ENCODE measurements at places on chromosomes 5 and 9.

DNA sequence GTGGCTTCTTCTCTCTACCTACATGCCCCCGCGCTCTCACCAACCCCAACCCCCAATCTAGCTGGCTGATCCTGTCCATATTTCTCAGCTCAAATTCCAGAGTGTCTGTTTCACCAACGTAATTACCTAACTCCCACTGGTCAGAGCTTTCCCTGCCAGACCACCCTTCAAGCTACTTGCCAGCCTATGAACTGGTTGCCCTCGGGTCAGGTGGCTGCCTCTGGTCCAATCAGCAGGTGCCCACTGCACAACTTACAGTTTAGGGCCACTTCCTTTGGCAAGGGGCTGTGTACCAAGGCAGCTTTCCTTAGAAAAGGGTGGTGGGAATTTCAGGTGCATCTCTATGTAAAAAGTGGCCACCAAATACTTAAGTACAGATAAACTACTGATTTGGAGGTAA is 92.2 kb upstream of the SLC30A5 start:
- no peak for DNase-seq

DNA sequence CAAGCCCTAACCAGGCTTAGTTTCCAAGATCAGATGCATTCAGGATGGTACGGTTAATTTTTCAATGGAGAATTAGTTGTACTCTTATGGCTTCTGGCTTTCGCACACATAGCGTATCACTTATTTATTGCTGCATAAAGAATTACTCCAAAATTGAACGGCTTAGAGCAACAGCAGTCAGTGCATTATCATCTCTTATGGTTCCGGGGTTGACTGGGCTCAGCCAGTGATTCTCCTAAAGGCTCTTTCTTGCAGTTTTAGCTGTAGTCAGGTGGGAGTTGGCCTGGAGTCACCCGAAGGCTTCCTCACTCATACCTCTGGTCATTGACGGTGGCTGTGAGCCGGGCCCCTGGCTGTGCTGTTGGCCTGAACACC is 595 bp upstream of the GRHPR start:
- DNase-seq, result no peak

DNA sequence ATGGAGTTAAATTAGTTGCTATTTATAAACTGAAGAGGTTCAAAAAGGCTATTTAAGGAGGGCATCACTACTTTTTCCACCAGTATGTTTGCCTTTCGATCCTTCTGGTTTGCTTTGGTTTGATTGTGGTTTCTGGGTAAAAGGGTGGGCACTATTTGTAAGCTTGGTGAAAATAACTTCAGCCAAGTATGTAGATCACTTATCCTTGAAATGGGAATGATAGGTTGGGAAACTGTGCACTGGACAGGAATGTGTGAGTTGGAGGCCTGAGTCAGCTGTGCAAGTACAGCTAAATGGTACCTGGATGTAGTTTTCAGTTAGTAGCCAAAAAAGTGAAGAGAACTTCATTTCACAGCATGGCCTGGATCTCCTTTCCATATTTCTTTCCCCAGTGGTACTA is 466.2 kb downstream of the ENC1 start:
- DNase-seq, result no peak

GRCh38 chr9:82526577-82526976 is 536.4 kb downstream of the RASEF start:
- DNase-seq, result no peak

- no peak for DNase-seq
These were observed 69.0 kb upstream of the GRAMD2B start for GRCh38 chr5:126354012-126354857.

DNA sequence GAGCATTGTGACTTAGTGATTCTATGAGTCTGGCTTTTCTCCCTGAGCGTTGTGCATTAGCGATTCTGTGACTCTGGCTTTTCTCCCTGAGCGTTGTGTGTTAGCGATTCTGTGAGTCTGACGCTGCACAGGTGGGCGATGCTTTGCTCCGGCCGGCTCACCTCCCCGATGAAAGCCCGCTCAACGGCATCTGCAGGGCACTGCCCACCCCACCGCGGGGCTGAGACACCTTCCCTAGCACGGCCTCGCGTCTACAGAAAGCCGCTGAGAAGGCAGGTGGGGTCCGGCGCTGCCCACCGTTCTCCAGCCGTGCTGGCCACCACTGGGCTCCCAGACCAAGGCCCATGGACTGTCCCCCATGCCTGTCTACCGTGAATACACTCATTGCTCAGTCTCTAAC is 12.8 kb upstream of the SLC9A3 start:
- no peak for DNase-seq
